Psoas muscle (tissue), 8 donors: ENCODE measurements at places on chromosomes 3 and 15. TPM values are rescaled to one million over a fixed set of nuclear protein-coding genes. Genes with fewer than 3 reads are reported as not detected.

Gene DPH6
- total RNA-seq = 18.9 TPM

Gene MLF1
- total RNA-seq = 15.4 TPM

Gene CYP8B1
- not detected for total RNA-seq

Gene GCNT3
- 0.53 TPM for total RNA-seq

Gene KBTBD13
- total RNA-seq = 1.8 TPM

Gene LIPH
- not detected for total RNA-seq

DNA sequence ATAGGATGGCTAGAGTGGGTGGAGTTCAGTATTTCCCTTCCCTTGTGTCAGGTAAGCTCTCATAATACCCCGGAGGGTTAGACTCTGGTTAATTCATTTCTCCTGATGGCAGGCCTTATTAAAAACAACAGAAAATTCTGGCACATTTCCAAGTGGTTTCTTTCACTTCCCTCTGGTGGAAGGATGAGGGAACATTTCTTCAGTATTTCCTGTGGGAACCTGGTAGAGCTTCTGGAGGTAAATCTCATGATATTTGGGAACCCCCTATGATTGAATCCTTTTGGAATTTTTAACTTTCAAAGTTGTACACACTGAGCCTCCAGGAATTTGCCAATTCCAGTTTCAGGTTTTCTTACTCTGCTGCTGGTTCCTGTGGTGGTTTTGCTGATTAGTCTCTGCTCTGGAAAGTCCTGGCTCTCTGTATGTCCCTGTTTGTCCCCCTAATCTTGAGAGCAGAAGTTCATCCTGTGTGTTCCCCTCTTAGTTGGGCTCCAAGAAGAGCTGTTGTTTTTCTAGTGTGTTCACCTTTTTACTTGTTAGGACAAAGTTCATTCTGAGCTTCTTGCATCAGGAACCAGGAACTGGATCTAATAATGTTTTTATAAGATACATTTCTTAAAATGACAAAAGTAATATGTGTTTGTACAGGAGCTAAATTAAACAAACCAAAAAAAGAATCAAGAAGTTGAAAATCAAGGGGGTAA is 12.1 kb downstream of the CHRNA7 start:
- DNase-seq = no peak

- no peak for DNase-seq
Measured at GRCh38 chr15:87528873-87529272, 727.7 kb downstream of the NTRK3 start.

DNA sequence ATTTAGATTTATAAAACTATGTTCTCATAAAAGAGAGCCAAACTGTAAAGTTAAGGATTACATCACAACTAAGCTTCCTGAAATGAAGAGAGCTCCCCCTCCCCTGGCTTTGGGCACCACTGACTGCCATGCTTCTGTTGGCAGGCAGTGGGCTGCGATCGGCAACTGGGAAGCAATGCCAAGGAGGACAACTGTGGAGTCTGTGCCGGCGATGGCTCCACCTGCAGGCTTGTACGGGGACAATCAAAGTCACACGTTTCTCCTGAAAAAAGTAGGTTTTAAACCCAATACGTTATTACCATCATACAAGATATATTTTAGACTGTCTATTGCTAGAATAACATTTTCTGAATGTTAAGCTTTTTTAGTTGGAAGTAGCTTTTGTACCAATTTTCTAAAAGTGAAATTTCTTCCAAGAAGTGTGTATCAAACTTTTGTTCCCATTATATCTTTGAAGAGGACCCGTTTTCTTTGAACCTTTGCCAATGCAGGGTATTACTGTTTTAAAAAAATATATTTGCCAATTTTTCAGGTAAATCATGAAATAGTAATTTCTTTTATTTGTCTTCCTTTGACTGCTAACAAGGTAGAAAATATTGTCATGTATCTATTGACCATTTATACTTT is 184.1 kb downstream of the ADAMTSL3 start:
- DNase-seq = no peak

DNA sequence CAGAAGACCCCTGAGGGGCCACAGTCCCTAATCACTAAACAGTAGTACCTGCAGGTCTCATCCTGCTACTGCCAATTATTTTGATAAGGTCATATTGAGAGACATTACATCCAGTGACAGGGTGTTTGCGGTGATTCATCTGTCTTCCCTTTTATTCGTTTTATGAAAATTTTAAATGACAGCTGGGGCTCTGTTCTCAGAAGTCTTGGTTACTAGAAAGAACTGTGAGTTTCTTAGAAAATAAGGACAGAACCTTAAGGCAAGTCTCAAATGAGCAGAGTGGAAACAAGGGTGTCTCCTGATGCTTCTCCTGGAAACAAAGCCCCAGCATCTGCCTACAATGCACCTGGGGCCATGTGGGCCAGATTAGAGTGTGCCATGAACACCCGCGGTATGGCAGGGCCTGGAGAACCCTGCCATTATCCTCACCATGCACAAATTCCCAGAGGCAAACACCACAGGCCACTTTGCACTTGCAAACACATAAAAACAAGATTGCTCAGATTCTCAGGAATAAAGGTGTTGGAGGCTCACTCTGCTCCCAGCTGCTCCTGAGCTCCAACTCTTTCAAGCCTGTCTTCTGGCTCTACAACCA is 66.3 kb upstream of the IQSEC1 start:
- no peak for DNase-seq

DNA sequence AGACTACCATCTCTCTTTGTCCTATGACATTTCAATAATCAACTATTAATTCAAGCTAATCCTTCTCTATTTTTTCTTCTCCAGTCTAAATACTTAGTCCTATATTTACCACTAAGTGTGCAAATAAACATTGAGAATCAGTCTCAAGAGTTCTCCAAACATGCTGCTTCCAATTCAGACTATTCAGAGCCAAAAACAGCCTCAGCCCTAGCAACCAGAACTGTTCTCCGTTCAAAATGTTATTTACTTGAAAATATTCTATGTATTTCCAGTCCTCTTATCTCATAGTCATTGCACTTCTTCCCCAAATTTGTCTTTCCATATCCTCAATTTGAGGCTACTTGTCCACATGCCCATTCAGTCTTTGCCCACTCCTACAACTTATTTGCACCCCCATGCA is 805.5 kb downstream of the IGSF11 start:
- no peak for DNase-seq

- DNase-seq = no peak
Measured at GRCh38 chr3:42070524-42070923, 20.6 kb upstream of the TRAK1 start.

GRCh38 chr3:151106311-151106710 is 20.8 kb downstream of the MED12L start:
- DNase-seq = no peak

DNA sequence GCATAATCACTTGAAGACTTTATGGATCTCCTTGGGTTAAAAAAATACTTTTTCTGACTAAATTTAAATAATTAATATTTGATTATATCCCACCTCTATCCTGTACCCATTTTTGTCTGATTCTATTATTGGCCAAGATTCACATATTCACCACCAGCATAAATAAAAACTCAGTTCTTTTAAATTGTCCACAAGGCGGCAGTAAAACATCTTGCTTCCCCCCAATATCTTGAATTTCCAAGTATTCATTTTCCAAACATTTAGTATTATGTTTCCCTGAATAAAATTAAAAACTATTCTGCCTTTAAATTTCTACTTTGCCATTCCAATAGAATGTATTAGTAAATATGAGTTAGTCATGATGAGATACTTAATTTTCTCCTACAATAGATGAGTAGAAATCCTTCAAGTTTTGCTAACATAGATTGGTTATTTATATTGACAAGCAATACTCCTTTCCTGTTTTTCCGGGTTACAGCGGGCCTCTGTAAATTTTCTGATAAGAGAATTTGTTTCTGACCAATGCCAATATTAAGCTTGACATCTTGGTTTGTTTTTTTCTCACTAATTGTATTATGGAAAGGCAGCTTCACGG is 218.7 kb upstream of the MDFIC2 start:
- no peak for DNase-seq

DNA sequence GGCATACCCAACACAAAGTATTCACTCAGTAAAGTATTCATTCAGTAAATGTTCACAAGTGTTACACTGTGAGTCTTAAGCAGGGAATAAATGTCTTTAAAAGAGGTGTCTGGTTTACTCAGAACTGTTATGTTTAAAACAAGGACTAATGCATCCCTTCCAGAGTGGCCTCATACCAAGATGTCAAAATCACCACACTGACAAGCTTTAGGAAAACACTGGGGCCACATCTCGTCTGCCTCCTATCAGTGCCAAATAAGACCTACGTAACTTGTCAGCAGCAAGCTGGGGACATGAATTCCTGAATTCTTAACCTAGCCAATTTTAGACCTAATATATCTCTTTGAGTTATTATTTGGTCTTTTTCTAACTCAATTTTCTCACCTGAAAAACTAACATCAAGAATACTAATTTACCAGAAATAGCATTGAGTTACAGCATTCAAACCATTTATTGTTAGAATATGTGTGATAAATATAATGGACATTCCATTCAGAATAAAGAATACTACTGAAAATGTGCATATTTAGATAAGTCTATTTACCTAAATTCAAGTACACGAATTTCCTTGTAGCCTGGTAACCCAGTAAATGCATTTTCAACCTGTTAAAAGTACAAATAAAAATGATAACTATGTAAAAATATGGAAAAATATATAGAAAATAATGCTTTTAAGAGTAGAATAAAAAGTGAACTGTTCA is 51.3 kb downstream of the IMPG2 start:
- no peak for DNase-seq
